ENCODE measurements at places on chromosomes 12 and 14. TPM values are rescaled to one million over a fixed set of nuclear protein-coding genes. Genes with fewer than 3 reads are reported as not detected.

CHGA gene
- polyA plus RNA-seq = 0.51 TPM

DNA sequence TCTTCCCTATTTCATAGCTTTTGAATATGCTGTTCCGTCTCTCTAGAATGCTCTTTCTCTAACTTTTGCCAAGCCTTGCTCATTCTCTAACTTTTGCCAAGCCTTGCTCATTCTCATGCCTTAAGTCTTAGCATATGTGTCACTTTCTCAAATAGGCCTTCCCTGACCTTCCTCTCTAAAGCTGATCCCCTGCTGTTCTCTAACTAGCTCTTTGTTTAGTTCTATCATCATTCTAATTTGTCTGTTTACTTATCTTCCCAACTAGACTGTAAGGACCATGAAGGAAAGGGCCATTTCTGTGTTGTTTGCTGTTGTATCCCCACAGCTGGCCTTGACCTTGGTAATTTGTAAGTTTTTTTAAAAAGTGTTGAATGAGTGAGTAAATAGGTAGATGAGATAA lies 71.1 kb downstream of the ZNF641 start:
- no peak for DNase-seq

TEX52 gene
- not detected for polyA plus RNA-seq

GRCh38 chr14:92549859-92550230 lies 36.3 kb downstream of the RIN3 start:
- DNase-seq = peak; percentile 83

DNA sequence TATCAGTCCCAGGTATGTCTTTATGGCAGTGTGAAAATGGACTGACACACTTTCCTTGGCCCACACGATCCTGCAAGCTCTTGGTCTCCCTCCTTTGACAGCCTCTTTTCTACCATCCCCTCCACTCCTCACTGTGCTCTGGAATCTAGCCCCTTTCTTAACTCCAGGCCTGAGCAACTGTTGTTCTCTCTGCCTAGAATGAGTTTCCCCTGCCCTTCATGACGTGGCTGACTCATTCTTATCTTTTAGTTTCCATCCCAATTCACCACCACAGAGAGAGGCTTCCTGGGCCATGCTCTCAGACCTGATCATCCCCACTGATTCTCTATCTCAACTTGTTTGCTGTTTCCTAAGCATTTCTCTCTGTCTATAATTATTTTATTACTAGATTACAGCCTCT lies 157.4 kb upstream of the HMGA2 start:
- no peak for DNase-seq

- no peak for DNase-seq
These were observed 5.8 kb downstream of the ANKRD9 start for GRCh38 chr14:102503641-102504327.

OR6C2 gene
- polyA plus RNA-seq = not detected
